ENCODE measurements at places on chromosomes 7 and 10.

DNA sequence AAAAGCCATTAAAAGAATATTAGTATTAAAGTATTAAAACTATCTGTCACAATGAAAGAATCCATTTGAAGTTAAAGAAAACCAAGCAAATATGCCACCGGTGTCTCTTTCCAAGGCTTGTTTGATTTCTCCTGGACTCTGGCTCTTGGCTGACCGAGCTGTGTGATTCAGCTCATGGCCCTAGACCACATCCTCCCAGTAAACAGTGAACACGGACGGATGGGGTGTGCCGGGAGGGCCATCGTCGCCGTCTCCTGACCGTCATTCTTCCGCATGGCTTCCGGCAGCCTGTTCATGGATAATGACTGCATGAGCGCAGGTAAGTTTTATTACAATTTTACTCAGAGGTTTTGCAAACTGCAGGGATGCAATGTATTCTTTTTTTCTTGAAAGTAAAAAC, 218.5 kb downstream of the DNAJB6 start:
- DNase-seq = no peak

- DNase-seq = no peak
Measured at GRCh38 chr7:139117599-139118233, 8.2 kb upstream of the ZC3HAV1 start.

DNA sequence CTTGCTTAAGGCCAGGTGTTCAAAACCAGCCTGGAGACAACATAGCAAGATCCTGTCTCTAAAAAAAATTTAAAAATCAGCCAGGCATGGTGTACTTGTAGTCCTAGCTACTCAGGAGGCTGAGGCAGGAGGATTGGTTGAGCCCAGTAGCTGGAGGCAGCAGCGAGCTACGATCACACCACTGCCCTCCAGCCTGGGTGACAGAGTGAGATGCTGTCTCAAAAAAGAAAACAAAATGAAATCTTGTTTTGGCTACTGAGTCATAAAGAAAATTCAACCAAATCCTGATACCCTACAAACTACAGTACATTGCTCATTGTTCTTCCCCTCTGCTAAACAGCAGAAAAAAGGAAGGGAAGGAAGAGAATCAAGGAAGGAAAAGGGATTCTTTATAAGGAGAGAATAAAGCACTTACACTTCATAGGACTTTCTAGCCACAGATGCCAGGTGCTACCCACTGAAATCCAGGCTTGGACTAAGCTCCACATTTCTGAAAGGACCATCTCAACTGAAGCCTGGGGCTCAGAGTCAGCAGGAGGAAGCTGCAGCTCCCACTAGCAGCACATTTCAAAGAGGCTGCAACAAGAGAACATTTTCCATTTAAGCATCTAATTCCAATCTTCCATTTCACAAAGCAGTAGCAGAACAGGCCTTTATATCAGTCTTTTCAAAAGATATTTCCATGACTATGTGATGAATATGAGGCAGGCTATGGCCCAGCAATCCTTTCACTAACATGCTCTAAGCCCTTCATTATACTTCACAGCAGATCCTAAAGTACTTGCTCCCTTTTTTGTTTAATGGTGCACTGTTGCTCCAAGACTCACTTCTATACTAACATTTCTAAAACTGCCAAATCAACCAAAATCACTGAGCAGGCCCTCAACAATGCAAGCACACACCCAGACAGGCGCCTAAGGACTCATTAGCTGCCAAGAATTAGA, 13.5 kb downstream of the TNPO3 start:
- DNase-seq = no peak

DNA sequence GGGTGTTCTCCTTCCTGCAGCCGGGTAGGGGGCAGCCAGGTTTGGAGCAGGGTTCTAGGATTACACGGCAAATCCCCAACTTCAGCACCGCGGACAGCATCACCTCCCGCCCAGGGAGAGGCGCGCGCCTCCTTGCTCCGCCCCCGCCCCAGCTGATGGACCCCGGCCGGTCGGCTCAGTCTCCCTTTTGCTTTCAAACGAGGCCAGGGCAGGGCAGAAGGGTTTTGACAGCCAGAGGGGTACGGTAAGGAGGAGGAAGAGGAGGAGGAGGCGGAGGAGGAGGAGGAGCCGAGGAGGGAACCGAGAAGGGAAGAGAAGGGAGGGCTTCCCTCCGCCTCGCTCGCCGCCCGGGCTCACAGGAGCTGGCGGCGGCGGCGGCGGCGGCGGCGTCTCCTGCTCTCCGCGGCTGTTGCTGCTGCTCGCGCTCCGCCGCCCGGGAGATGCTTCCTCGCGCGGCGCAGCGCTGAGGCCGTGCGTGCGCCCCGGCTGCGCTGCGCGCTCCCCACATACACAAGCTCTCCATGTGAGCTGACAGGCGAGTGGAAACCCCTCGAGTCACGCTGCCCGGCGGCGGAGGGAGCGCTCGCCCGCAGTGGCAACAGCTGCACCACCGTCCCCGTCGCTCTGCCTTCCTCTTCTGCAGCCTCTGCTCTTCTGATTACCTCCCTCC, 615 bp upstream of the CNTNAP2 start:
- DNase-seq = peak; percentile 72

- DNase-seq = no peak
Measured at GRCh38 chr7:56046721-56047445, 4.4 kb downstream of the PSPH start.

- no peak for DNase-seq
Measured at GRCh38 chr10:112230325-112230988, 46.9 kb upstream of the GPAM start.

DNA sequence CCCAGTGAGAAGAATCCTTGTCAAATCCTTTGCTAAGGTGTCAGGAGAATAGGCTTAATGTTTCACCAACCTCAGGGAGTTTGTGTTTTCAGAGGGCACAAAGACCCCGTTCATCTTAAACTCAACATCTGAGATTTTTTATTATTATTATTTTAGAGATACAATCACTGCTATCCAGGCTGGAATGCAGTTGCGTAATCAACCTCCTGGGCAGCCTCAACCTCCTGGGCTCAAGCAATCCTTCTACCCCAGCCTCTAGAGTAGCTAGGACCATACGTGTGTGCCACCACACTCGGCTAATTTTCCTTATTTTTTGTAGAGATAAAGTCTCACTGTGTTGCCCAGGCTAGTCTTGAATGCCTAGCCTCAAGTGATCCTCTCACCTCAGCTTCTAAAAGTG, 599.2 kb downstream of the KCNMA1 start:
- no peak for DNase-seq

- no peak for DNase-seq
Measured at GRCh38 chr10:29823553-29824080, 188.8 kb upstream of the SVIL start.

- DNase-seq = no peak
Measured at GRCh38 chr10:79111427-79111826, 42.7 kb downstream of the ZMIZ1 start.

DNA sequence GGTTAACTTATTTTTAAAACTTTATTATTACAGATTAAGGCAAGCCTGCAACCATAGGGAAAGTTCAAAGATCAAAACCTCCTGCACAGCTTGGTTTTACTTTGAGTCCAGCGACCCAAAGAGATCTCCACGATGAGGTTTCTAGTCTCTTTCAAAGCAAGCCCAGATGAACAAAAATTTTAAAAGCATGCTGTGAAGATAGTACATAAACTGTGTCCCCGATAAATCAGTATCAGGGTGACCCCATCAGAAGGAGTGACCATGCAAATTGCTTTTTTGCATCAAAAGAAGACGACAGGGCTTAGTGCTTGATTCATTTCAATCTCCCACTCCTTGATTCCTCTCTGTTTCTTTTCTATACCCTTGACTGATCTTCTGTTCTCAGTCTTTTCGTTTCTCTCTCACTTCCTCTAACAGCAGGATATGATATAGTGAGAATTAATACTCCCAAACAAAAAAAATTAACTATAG, 16.0 kb upstream of the DNTT start:
- DNase-seq = no peak

GRCh38 chr10:94180576-94180975, 182.2 kb downstream of the NOC3L start:
- no peak for DNase-seq

GRCh38 chr7:47095946-47096345, 486.0 kb downstream of the TNS3 start:
- no peak for DNase-seq

GRCh38 chr7:81929386-81929785, 159.5 kb upstream of the HGF start:
- no peak for DNase-seq

DNA sequence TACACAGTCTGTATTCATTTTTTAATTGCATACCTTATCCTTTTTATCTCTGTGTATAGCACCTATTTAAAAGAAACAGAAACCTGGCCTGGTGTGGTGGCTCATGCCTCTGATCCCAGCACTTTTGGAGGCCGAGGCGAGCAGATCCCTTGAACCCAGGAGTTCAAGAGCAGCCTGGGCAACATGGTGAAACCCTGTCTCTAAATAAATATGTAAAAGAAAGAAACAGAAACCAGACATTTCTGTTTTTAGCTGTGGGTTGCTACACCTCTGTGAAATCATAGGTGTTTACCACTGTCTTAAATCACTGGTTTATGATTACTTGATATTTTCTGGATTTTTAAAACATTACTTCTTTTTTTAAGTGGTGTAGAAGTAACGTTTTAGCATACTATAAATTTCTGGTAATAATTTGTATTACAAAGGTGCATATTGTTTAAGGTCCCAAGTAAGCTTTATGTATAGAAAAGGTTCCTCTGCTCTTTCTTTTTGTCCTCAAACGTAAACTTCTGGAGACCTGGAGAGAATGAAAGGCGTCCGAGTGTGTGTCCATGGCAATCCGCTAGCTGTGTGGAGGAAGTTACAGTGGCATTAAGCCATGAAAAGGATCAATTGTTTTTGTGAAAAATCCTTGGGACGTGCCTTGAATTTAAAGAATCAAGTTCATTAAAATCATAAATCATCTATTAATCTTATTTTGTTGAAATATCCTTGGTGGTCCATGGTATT, 41.1 kb downstream of the PTPRZ1 start:
- DNase-seq = no peak

- DNase-seq = no peak
Measured at GRCh38 chr7:101278461-101279292, 33.8 kb upstream of the FIS1 start.

DNA sequence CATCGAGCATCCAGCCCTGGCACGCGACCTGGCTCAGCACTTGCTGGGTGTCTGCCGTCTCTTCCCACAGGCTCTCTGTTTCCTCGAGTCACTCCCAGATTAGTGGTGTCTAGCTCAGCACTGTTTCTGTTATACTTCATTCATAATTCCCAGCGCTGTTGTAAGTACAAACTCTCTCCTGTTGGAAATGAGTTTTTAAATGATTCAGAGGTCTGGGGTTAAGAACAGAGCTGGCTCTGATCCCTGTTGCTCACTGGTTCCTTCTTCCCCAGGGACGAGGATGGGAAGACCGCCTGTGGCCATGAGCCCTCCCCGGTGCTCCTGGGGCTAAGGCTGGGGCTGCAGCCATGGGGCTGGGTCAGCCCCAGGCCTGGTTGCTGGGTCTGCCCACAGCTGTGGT, 17.3 kb upstream of the C10orf95 start:
- DNase-seq = no peak
